Epithelial cell of prostate (primary cell): ENCODE measurements at places on chromosomes 4 and X.

DNA sequence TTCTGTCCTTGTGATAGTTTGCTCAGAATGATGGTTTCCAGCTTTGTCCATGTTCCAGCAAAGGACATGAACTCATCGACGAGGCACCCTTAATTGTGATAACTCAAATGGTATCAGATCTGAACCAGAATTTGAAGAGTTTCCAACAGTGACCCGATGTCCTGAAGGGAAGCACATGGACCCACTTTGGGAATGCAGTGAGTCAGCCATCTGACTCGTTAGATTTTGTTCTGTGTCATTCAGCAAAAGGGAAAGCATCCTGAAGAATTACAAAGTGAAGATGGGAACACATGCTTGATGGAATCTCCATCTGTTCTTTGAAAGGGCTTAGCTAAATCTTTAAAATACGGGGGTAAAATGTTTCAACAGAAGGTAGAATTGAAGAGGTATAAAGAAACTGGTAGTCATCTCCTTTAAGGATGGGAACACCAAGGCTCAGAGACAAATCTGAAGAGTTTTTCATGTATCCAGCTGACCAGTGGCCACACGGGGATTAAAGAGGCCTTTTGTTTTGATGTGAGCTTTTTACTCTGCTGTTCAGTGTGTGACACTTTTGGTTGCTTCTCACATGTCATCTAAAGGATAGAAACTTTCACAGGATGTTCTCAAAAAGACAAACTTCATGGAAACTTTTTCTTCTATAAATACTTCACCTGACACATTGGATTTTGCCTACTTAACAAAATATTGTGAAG is 393.8 kb downstream of the INPP4B start:
- DNase-seq = no peak

GRCh38 chr4:137678796-137679195 is 146.5 kb upstream of the PCDH18 start:
- peak; percentile 26 for DNase-seq

- no peak for DNase-seq
These were observed 236.0 kb downstream of the AFAP1 start for GRCh38 chr4:7703688-7704087.

DNA sequence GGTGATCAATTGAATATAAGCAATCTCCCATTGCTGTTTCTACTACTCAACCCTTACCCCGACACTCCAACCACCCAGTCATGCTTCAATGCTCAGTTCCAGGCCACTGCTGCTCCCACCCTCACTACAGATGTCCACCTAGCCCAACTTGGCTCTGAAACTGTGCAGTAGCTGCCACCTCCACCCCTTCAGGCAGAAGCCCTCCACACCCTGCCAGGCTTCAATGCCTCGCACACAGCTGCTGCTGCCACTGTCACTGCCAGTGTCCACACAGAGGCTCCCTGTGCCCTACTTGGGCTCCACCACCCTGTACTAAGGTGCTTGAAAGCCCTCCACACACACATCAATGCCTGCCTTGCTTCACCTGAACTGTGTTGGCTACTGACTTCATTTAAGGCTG is 34.6 kb downstream of the LAMTOR3 start:
- no peak for DNase-seq

DNA sequence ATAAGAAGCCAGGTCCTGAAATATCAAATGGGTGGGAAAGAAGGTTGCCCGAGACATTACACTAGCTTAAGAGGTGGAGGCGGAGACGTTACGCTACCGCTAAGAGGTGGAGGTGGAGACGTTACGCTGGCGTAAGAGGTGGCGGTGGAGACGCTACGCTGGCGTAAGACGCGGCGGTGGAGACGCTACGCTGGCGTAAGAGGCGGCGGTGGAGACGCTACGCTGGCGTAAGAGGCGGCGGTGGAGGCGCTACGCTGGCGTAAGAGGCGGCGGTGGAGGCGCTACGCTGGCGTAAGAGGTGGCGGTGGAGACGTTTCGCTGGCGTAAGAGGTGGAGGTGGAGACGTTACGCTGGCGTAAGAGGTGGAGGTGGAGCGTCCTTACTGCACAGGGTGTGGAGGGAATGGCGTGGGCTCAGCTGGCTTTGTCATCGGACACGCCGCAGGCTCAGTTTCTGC is 12.8 kb downstream of the CYP4V2 start:
- no peak for DNase-seq

DNA sequence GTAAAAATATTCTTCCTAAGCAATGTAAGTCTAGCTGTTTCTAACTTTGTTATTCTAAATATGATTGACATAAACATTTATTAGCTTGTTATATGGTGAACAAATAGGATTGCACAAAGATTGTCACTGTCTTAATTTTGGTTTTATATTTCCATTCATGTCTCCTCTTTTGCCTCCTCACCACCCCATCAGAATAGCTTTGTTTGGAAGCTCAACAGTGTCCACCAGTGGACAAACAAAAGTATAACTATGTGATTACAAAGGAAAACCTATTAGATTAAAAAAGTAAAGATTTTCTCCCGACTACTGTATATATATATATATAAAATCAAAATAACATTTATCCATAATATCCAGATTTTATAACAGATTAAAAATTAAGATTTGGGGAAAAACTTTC is 468.2 kb downstream of the ZIC3 start:
- no peak for DNase-seq

- no peak for DNase-seq
These were observed 43.1 kb downstream of the ZGRF1 start for GRCh38 chr4:112593438-112594133.

- no peak for DNase-seq
These were observed 92.6 kb downstream of the ANTXR2 start for GRCh38 chr4:79980448-79980847.

DNA sequence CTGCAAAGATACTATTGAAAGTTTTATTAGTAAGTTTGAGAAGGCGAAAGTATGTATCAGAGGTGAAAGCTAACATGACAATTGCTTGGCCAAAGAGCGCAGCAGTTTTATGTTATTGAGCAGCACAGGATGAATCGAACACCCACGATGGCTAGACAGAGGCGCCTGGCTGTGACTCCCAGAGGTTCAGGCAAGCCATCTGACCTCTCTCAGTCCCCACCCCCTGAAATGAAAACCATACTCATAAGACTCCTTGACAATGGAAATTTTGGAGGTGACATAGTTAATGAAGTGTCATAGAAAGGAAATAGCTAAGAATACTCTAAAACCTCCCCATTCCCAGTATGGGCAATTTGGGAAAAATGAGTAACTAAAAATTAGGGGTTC is 70.6 kb downstream of the MGST2 start:
- DNase-seq = no peak

DNA sequence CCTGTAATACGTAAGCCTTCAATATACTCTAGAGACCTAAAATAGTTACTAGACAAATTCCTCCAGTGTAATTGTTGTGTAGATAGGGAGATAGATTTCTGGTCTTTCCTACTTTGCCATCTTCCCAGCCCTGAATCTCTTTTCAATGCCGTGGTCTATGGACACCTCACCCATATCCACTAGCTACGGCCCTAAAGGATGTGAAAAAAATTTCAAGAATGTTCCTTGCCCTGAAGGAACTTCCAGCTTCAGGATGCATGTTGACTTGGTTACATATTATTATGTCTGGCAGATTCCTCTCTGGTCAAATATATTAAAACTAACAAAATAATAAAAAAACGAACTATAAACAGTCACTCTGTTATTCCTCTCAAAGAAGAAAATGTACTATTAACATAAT is 52.4 kb upstream of the TSPAN5 start:
- no peak for DNase-seq

DNA sequence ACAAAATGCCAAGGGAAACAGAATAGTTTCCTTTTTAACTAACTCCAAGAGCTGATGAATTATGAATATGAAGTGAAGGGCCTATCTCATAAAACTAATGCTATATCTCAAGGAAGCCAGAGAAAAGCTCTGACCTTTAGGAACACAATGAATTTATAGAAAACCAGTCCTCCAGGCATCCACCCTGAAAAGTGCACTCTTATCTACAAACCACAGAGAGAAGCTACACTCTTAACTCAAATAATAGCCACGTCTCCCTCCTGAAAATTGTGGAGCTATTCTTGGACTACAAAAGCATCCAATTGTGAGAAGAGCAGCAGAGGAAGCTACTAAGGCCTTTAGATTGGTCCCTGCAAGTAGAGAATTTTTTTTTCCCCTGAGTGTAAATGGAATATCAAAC is 253.9 kb downstream of the IL15 start:
- no peak for DNase-seq

- DNase-seq = no peak
These were observed at the start of gene SHISA3 for GRCh38 chr4:42396752-42397634. Gene SHISA3, plus strand, starts transcription at chr4:42397488. Its CDS starts 569 bp downstream, at chr4:42398057.

- DNase-seq = no peak
These were observed 1.5 kb downstream of the JAKMIP1 start for GRCh38 chr4:6198768-6199421.

DNA sequence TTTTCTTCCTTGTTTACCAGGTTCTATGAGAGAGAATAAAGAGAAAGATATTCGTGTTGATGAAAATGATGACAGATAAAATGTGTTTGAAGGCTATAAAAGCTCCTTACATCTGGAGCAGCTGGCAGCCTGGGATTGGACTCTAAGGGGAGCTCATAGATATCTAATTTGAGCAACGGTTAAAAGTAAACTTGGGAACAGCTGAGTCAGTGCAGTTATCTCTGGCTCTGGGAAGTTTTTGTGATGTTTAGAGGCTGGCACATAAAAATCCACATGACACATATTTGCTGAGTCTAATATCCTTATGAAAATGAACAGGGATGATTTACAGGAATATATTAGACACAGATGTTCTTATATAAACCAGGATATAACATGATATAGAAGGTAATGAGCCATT is 331.8 kb upstream of the TENM3 start:
- DNase-seq = no peak

DNA sequence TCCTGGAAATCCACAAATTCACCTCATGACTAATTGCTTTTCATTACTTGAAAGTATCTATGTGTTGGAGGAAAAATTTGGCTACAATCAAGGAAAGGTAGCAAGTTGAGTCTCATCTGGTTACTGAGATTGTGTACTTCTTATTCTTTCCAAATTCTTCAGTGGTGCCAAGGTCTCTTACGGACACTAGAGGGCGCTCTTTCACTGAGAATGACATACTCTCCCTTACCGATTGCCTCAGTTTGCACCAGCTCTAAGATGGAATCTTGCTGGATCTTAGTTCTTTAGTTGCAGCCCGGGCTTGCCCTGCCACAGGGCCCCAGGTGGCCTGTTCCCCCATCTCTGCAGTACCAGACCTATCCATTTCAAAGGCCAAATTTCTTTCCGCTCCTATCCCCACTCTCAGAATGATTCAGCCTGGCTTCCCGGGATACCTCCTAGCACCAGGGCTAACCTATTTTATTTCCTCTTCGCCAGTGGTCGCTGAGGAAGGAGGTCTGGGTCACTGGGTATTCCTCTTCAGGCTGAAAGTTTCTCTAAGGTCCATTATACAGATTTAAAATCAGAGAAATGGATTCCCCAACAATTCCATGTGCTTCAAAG is 24.6 kb upstream of the GPR50 start:
- peak; percentile 3 for DNase-seq

- DNase-seq = no peak
These were observed 66.5 kb downstream of the SLIT2 start for GRCh38 chr4:20318001-20318908.

- no peak for DNase-seq
These were observed 70.6 kb downstream of the DHX15 start for GRCh38 chr4:24513718-24514117.

- DNase-seq = no peak
These were observed 23.0 kb upstream of the UBA6 start for GRCh38 chr4:67723949-67724348.

- DNase-seq = no peak
These were observed 14.4 kb upstream of the ARSJ start for GRCh38 chr4:113993887-113994286.

DNA sequence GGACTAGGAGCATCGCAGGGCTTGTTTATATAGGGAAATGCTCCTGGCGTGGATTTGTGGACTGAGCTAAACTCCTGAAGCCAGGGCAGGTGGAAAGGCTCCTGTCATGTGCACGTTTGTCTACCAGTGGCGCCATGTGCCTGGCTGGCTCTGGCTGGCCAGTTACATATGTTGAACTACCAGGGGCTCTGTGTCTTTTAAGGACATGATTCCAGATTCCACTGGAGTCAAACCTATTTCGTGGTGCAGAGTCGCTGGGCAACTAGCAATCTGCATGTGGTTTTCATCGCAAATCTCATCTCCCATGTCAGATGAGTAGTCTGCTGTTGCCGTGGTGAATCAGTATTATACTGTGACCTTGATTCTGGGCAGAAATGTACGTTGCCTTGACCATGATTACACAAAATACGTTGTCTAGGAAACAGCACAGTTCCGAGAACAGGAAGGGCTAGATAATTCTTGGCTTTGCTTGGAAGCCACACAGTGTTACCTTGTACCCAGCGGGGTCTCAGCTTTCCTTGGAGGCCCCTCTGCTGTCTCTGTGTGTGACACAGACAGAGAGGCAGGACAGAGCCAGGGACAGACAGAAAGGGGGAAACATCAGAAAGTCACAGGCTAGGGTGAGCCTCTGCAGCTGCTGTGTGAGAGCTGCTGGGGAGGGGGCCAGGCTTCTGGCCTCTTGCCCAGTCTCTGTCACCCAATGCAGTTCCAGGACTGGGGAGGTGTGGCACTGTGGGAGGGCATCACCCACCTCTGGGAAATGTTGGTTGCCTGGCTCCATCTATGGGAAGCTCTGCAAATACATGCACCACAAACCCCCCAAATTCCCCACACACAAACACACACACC is 19.2 kb downstream of the PNMA6E start:
- no peak for DNase-seq

DNA sequence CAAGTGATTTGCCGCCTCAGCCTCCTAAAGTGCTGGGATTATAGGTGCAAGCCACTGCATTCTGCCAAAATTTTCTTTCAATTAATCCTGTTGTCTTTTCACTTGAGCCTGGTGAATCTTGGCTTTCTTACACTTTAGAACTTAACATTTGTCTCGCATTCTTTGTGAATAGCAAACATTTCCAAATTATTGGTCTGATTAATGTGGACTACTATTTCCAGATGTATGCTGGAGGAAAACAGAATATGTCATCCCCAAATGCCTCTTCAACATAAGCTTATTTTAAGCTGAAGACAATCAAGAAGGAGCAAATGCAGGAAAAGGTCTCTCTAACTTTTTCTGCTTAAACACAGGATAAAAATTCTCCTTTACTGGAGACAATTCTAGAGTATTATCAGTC is 233.4 kb downstream of the PPP4R3C start:
- DNase-seq = no peak

GRCh38 chr4:143294310-143294709 is 42.4 kb upstream of the GAB1 start:
- no peak for DNase-seq
